ENCODE measurements at places on chromosomes 1 and 21.

DNA sequence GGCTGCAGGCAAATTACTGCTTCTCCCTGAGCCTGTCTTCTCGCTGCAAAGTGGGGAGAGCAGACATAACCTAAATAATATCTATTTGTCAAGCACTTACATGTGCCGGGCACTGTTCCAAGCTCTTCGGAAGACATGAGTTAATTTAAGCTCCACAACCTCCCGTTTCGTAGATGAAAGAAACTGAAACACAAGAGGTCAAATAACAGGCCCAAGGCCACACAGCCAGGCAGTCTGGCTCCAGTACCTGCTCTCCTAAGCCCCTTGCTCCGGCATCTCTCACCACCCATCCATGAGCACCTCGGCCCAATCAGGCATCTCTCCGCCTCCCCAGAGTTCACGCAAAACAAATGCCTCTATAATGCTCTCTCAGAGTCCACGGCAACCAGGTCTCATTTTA, 65.4 kb downstream of the TAS1R2 start:
- no peak for DNase-seq

GRCh38 chr1:158087320-158087927, 93.3 kb upstream of the CD1D start:
- DNase-seq = no peak

DNA sequence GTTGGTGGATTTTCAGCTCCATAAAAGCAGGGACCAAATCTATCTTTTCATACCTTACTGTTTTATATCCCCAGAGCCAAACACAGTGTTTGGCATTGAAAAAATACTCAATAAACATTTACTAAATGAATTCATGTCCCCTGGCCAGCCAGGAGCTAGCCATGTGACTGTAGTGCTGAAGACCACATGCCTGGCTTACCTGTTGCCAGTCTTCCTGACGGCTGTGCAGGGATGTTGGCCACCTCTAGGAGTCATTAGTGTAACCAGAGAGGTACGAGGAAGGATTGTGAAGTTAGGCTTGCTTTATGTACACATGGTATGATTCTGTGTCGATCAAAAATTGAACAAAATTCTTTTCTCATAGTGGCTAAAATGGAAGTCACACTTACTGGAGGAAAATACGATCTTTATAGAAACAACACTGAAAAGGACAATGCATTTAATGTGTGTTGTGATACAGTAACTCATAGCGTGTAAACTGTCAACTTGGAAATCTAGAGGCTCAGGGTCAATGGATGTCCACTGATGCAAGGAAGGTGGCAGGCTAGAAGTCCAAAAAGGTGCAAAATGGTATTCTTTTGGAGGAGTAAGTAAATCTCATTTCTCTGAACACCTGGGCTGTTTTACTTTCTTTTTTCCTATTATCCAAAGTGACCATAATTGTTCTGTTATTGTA, 60.9 kb downstream of the FGGY start:
- DNase-seq = no peak

DNA sequence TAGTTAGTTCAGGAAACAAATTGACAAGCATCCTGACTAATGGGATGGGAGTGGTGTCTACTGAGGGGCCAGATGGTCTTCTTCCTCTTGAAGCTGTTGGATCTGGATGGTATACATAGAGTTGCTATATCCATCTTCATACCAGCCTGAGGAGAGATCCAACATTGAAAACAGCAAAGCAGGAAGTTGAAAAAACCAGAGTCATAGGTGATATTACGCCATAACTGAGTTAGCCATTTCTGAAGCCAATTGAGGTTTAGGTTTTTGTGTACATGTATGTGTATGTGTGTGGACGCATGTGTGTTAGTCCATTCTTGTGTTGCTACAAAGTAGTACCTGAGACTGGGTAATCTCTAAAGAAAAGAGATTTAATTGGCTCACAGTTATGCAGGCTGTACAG, 2.3 kb upstream of the TSPAN2 start:
- DNase-seq = no peak

GRCh38 chr1:42449256-42449655, 6.6 kb downstream of the ZMYND12 start:
- no peak for DNase-seq

DNA sequence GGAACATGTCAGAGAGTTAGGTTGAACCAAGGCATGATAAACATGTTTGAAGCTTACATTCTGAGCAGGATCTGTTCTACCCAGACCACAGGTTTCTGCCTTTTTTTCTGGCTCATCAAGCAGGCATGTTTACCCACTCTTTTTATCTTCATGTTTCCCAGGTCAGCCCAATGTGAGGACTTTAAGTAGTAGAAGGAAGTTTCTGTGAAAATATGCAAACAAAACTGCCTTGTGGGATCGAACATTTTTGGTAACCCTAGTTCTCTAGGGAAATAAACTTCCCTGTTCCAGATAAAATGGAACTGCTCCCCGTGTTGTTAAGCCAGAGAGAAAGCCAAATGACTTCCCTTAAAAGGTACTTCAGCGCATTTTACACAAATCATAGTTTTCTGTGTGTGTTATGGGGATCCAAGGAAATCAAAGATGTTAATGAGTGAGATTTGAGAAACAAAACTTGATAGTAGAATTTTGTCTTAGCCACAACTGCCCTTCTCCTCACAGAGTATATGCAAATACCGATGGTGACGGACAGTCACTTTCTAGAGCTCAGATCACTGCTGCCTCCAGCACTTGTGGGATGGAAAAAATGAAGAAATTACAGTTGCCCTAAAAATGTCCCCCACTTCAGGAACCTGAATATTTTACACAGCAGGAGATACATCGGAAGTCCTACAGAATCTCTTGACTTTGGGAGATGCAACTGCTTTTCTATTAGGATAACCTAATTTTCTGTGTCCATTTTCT, 765 bp upstream of the HIPK1 start:
- DNase-seq = no peak

GRCh38 chr1:165395901-165396300, 39.4 kb upstream of the LMX1A start:
- DNase-seq = no peak

DNA sequence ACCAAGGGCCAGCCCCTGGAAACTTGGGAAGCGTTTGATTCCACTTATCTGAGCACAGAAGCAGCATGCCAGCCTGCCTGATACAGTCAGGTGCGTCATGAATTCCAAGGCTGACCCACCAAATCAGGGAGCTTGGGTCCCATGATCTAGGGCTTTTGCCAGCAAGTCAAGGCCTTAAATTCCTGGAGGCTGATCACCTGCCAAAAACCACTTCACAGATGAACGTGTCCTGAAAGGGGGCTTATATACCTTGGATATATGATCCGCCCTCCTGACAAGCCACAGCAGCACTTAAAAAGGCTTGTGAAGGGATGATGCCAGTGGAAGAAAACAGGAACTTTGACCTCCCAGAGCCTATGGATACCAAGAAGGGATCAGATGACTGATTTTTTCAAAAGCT, 24.0 kb upstream of the CLIC6 start:
- DNase-seq = no peak
